Kidney (tissue), 22 donors: ENCODE measurements at places on chromosomes 6 and 20. TPM values are rescaled to one million over a fixed set of nuclear protein-coding genes. Genes with fewer than 3 reads are reported as not detected.

The MCCD1 gene
- polyA plus RNA-seq: 325 TPM

The LPA gene
- not detected for polyA plus RNA-seq

- DNase-seq: no peak
Observed at GRCh38 chr20:41234041-41234440, 83.5 kb downstream of the ZHX3 start.

DNA sequence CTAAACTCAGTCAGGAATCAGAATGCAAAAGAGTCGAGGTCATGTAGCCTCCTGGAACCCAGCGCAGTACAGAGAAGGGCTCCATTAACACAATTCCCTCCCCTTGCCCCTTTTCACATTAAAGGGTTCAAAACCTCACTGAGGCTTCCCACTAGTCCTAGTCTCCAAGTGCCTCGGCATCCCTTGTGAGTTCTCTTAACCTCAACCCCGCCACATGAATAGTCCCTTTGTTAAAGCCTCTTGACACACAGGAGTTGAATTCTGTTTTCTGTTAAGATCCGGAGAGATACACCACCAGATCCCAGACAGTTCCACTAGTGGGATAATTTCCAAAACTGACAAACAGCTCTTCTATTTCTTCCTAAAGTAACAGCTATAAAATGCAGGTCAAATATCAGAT is 17.8 kb downstream of the PTPRT start:
- DNase-seq: no peak

- no peak for DNase-seq
Observed at GRCh38 chr20:52668626-52669025, 303.5 kb upstream of the TSHZ2 start.

DNA sequence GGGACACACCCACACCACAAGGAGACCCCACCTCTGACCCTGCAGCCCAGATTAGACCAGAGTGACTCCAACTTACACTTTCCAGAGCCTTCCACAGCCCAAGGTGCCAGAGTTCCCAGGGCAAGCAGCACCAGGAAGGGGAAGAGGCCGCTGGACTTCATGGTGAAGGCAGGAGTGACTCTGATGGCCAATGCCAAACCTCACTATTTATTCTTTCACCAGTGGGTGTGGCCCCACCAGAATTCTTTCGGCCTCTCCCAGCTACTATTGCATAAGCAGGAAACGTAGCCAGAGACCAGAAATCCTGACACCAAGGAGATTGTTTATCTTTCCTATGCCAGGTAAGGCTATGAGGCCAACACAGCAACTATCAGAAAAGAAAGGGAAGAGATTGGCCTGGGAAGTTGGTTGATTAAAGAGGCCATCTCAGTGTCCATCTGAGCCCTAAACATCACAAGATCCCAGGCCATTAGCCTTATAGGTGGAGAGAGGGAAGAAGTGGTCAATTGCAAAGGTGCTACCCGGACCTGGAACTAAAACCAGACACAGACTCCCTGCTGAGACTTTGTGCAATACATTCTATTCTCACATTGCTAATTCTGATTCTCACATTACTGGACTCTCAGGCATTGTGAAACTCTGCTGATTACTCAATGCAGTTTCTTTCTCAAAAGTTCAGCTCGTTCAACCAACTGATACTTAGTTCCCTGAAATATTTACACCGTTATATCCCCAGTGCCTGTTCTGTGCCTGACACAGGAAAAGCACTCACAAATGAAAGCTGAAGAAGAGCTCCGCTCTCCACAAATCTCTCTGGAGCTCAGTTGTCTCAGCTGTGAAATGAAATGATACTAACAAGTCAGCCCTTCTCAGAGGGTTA is at the start of gene SLPI:
TSS of gene SLPI (minus strand) at position 182 of the 880 bp plus-strand sequence. CDS start at position 161, 21 bp downstream.
- peak; percentile 78 for DNase-seq
